ENCODE measurements at places on chromosomes 7 and 10. TPM values are rescaled to one million over a fixed set of nuclear protein-coding genes. Genes with fewer than 3 reads are reported as not detected.
A peak's percentile ranks its signal among the peaks of the same experiment; 100 is the strongest.

Gene SPDYE11
- total RNA-seq: not detected

Gene LRIT1
- not detected for total RNA-seq

Gene HHEX
- 0.96 TPM for total RNA-seq

Gene TUBB8
- not detected for total RNA-seq

Gene UBN2
- total RNA-seq: 13.3 TPM

Gene TMEM213
- not detected for total RNA-seq

Gene TFPI2
- not detected for total RNA-seq

GRCh38 chr10:93030409-93030808 lies 30.2 kb upstream of the CYP26C1 start:
- H3K27me3 ChIP-seq: no peaks in the 10 kb centered on the region
- no peaks in the 10 kb centered on the region for H3K4me1 ChIP-seq
- no peak overlapping the region for H3K27ac ChIP-seq
- peaks cover 2% of the 10 kb centered on the region for H3K36me3 ChIP-seq
- H3K4me3 ChIP-seq: no peak overlapping the region
- no peak for DNase-seq

DNA sequence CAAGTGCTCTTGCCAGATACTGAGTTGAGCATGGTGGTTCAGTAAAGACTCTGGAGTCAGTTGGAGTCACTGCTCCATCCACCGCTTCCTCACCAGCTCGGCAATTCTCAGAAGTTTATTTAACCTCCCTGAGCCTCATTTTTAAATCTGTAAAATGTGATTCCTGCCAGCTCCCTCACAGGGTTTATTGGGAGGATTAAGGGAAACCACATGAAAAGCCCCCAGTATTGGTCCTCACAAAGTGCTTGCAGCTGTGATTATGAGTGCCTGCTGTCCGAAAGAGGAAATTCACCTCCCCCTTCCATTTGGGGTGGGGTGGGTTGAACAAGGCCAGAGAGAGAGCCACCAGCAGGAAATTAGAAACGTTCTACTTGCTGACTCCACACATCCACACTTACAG lies 99.0 kb downstream of the AOAH start:
- DNase-seq: no peak
- peaks cover 9% of the 10 kb centered on the region for H3K36me3 ChIP-seq
- H3K4me3 ChIP-seq: no peak overlapping the region
- H3K27me3 ChIP-seq: no peaks in the 10 kb centered on the region
- H3K4me1 ChIP-seq: no peaks in the 10 kb centered on the region
- H3K27ac ChIP-seq: no peak overlapping the region

GRCh38 chr10:109784236-109784635 lies 139.1 kb downstream of the XPNPEP1 start:
- H3K4me3 ChIP-seq: no peak overlapping the region
- no peaks in the 10 kb centered on the region for H3K36me3 ChIP-seq
- no peak overlapping the region for H3K27ac ChIP-seq

DNA sequence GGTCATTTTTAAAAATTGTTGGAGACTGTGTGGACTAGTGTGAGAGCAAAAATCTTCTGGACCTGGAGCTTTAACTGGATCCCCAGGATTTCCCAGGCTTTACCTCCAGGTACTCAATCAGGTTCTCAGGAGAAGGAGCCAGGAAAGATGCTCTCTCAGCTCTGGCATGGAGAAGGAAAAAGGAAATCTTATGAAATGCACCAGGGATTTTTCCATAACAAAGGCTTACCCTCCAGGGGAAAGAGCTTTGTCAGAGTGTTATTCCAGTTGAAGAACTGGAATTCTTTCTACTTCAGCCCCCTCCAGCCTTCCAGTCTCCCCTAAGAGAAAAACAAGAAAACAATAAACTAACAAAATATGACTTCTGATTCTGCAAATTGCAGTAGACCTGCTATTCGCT lies 436.7 kb upstream of the ANKRD30A start:
- no peaks in the 10 kb centered on the region for H3K4me1 ChIP-seq
- no peaks in the 10 kb centered on the region for H3K27me3 ChIP-seq
- no peak overlapping the region for H3K4me3 ChIP-seq
- DNase-seq: no peak
- no peak overlapping the region for H3K27ac ChIP-seq
- H3K36me3 ChIP-seq: no peaks in the 10 kb centered on the region

GRCh38 chr7:149714910-149715471 lies 58.4 kb downstream of the ZNF467 start:
- H3K4me1 ChIP-seq: peaks cover 29% of the 10 kb centered on the region
- peak overlapping the region; percentile 51 for H3K27ac ChIP-seq
- H3K27me3 ChIP-seq: no peaks in the 10 kb centered on the region
- peak; percentile 80 for DNase-seq

DNA sequence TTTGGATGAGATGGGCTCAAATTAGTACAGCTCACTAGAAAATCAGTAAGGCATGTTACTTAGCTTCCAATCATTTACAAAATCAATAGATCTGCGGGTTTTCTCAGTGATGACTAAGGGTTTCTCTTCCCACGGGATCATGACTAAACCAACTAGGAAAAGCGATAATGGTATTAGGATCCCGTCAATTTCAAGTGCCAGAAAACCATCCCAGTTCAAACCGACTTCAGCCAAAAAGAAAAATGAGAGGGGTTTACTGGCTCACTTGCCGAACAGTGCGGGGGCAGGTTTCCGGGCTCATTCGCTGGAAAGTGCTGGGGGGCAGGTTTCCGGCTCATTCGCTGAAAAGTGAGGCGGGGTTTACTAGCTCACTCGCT lies 62.1 kb upstream of the LYZL2 start:
- no peak overlapping the region for H3K27ac ChIP-seq
- peaks cover 7% of the 10 kb centered on the region for H3K27me3 ChIP-seq
- no peaks in the 10 kb centered on the region for H3K36me3 ChIP-seq
- peaks cover 11% of the 10 kb centered on the region for H3K4me1 ChIP-seq

DNA sequence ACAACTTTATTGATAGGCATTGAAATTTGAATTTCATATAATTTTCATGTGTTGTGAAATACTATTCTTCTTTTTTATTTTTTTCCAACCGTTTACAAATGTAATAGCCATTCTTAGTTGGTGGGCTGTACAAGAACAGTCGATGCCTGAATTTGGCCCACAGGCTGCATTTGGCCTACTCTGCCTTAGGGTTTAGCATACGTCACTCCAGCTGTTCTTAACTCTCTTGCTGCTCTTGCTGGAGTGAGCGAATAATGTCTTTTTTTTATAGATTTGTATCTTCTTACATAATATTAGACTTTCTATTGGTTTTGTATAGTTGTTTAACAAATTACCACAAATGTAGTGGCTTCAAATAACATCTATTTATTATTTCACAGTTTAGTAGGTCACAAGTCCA lies 163.4 kb upstream of the MKI67 start:
- H3K36me3 ChIP-seq: no peaks in the 10 kb centered on the region
- no peak overlapping the region for H3K4me3 ChIP-seq
- H3K27me3 ChIP-seq: peaks cover 28% of the 10 kb centered on the region
- no peak for DNase-seq
- no peak overlapping the region for H3K27ac ChIP-seq

DNA sequence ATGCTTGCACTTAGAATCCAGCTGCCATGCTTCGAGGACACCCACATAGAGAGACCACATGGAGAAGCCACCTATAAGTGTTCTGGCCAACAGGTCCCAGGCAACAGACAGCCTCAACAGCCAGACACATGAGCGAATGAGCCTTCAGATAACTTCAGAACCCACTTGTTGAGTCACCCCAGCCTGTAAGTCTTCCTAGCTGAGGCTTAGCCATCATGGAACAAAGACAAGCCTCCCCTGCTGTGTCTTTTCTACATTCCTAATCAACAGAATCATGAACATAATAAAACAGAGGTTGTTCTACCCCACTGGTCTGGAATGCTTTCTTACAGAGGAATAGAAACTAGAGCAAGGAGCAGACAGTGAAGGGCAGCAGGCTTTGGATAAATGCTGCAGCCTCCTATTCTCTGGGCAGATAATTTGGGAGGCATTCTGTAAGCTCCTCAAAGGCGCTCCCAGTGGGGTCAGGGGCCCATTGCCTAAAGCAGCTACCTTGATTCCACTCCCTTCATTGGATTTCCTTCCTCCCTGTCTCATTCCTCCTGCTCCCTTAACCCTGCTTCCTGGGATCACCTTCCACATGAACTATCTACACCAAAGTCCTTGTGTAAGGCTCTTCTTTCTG lies 4.6 kb downstream of the TLL2 start:
- H3K36me3 ChIP-seq: no peaks in the 10 kb centered on the region
- no peak overlapping the region for H3K4me3 ChIP-seq
- peaks cover 20% of the 10 kb centered on the region for H3K4me1 ChIP-seq
- H3K27ac ChIP-seq: no peak overlapping the region
- H3K27me3 ChIP-seq: peaks cover 23% of the 10 kb centered on the region
- DNase-seq: no peak

DNA sequence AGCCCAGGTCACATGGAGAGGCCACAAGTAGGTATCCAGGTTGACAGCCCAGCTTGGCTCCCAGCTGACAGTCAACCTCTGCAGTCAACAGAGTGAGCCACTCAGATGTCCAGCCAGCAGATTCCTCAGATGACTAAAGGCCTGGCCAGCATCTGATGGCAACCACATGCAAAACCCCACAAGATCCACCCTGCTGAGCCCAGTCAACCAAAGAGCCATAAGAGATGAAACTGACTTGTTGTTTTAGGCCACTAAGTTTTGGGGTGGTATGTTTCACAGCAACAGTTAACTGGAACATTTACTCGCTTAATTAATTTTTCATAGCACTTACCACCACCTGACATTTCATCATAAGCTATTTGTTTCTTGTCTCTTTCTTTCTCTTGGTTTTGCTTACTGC lies 107.3 kb upstream of the KDM7A start:
- H3K27me3 ChIP-seq: no peaks in the 10 kb centered on the region
- no peaks in the 10 kb centered on the region for H3K36me3 ChIP-seq
- no peak for DNase-seq
- no peak overlapping the region for H3K27ac ChIP-seq
- H3K4me1 ChIP-seq: no peaks in the 10 kb centered on the region

DNA sequence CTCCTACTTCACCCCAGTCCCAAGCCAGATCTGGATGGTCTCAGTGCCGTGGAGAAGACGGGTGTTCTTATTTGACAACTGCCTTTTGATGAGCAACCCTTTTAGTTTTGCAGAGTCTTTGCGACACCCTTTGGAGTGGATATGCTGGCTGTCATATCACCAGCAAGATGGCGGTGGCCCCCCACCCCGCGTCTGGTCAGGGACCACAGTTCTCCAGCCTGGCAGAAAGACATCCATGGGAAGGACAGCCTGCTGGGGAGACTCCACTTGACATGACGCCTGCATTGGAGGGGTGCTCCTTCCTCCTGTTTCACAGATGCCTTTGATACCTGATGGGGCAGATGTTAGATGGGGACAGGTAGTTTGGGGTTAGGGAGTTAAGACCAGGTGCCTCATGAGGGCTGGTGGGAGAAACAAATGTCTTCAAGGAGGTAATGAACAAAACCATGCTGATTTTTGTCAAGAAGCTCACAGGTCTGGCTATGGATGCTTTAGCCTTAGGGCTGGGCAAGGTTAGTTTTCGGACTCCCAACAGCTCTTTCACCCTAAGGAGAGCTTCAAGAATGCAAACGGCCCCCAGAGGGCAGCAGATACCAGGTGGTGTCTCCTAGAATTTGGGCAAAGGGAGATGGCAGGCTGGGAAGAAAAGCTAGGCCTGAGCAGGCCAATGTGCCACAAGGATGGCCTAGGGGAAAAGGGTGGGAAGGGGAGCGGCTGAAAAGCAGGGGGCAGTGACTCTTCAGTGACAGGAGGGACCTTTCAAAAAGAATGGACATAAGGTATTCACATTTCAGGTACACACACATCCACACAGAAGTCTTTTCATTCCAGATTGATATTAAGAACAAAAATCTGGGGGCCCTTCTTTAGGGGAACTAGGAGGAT lies 95.2 kb downstream of the CLEC2L start:
- H3K4me1 ChIP-seq: peaks cover 4% of the 10 kb centered on the region
- H3K27me3 ChIP-seq: no peaks in the 10 kb centered on the region
- peak; percentile 50 for DNase-seq
- H3K36me3 ChIP-seq: peaks cover 45% of the 10 kb centered on the region
- no peak overlapping the region for H3K4me3 ChIP-seq

DNA sequence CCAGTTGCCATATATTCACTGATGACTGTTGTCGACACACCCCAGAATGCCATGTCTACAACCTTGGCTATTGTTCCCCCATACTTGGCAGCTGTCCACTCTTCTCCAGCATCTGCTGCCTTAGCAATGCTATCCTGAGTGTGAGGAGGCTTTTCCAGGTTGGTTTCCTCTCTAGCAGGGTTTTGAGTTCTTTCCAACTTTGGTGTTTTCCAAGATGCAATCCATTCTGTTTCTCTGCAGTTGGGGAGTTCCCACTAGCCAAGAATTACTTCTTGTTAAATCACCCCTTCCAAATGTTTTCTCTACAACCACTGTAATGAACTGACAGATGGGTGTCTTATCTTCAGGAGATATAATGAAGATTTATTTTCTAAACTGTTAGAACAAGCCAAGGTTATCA lies 617.4 kb downstream of the CCSER2 start:
- no peak overlapping the region for H3K27ac ChIP-seq
- H3K4me1 ChIP-seq: no peaks in the 10 kb centered on the region
- H3K4me3 ChIP-seq: no peak overlapping the region
- DNase-seq: no peak

- H3K4me1 ChIP-seq: no peaks in the 10 kb centered on the region
- no peak for DNase-seq
- no peaks in the 10 kb centered on the region for H3K27me3 ChIP-seq
- H3K36me3 ChIP-seq: no peaks in the 10 kb centered on the region
Measured at GRCh38 chr10:18400201-18400905, 251.0 kb downstream of the NSUN6 start.

DNA sequence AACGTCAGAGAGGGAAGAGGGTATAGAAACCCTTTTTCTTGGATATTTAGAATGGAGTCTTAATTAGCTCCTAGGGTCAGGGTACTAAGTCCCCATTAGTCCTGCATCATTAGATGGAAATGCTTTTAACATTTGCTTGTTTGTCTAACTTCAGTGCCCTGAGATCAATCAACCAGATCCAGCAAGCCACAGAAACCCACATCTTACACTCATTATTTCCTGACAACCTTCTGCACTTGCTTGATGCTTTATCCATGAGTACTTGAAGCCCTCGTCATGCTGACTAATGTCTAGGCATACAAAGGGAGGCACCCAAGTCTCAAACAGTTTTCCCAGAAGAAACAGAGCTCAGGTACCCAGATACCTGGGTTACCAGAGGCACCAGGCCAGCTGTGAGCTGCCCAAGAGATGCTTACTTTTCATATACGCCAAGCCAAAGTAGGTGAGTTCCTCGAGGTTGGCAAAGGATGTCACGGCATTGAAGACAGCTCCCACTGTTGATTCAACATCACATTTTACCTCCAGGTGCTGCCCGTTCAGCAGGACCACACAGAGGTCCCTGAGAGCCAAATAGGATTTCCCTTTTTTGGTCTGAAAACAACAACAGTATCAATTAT lies 42.7 kb downstream of the FRMPD2 start:
- no peaks in the 10 kb centered on the region for H3K36me3 ChIP-seq
- no peaks in the 10 kb centered on the region for H3K4me1 ChIP-seq
- no peak overlapping the region for H3K27ac ChIP-seq
- no peak overlapping the region for H3K4me3 ChIP-seq
- no peak for DNase-seq
- no peaks in the 10 kb centered on the region for H3K27me3 ChIP-seq

DNA sequence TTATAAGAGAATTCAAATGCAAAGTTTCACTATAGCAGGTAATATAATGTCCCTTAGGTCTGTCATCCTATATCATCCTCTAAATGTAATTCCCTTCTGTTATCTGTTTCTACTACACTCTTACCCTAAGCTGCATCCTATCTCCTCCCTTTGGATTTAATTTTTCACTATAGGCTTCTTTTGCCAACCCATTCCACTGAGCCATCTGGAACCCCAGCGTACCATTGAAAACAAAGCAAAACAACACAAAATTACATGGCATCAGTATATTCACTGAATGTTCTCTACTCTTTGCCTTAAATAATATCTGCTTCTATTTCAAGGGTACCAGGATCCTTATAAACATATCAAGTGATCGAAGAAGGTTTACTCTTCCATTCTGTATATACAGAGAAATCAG lies 1530.2 kb upstream of the LRRTM3 start:
- H3K27me3 ChIP-seq: no peaks in the 10 kb centered on the region
- no peaks in the 10 kb centered on the region for H3K36me3 ChIP-seq
- no peak for DNase-seq
- no peaks in the 10 kb centered on the region for H3K4me1 ChIP-seq
- no peak overlapping the region for H3K4me3 ChIP-seq
